ENCODE measurements at places on chromosomes 6 and 20.

DNA sequence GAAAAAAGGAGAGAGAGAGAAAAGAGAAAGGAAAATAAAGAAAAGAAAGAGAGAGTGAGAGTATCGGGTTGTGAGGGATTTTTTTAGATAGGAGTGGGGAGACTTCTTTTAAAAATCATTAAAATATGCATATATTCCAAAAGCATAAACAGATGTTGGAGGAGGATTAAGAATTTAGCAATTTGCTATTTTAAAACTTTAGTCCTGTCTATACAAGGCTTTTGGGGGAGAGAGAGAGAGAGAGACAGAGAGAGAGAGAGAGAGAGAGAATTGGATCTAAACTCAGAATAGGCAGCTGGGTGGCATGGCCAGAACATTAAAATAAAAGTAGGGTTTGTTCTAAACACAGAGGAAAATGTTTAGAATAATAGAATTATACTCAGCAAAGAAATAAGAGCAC lies 72.1 kb downstream of the SOD2 start:
- H3K27me3 ChIP-seq, result peaks cover 19% of the 10 kb centered on the region
- no peaks in the 10 kb centered on the region for H3K4me1 ChIP-seq
- H3K27ac ChIP-seq, result no peak overlapping the region
- H3K36me3 ChIP-seq, result no peaks in the 10 kb centered on the region
- H3K4me3 ChIP-seq, result no peak overlapping the region

- H3K4me3 ChIP-seq, result no peak overlapping the region
- H3K27ac ChIP-seq, result no peak overlapping the region
- no peak for DNase-seq
- no peaks in the 10 kb centered on the region for H3K4me1 ChIP-seq
- peaks cover 74% of the 10 kb centered on the region for H3K36me3 ChIP-seq
Observed at GRCh38 chr20:41100001-41100480, 37.3 kb upstream of the PLCG1 start.

- no peak overlapping the region for H3K27ac ChIP-seq
- DNase-seq, result peak; percentile 21
- H3K4me1 ChIP-seq, result peaks cover 9% of the 10 kb centered on the region
- H3K27me3 ChIP-seq, result peaks cover 5% of the 10 kb centered on the region
Observed at GRCh38 chr6:70103798-70104197, 199.1 kb downstream of the COL9A1 start.

- peak overlapping the region; percentile 100 for H3K4me3 ChIP-seq
- peaks cover 46% of the 10 kb centered on the region for H3K36me3 ChIP-seq
- H3K27ac ChIP-seq, result peak overlapping the region; percentile 99
Observed at GRCh38 chr20:49045440-49046086, 549 bp upstream of the CSE1L start.

DNA sequence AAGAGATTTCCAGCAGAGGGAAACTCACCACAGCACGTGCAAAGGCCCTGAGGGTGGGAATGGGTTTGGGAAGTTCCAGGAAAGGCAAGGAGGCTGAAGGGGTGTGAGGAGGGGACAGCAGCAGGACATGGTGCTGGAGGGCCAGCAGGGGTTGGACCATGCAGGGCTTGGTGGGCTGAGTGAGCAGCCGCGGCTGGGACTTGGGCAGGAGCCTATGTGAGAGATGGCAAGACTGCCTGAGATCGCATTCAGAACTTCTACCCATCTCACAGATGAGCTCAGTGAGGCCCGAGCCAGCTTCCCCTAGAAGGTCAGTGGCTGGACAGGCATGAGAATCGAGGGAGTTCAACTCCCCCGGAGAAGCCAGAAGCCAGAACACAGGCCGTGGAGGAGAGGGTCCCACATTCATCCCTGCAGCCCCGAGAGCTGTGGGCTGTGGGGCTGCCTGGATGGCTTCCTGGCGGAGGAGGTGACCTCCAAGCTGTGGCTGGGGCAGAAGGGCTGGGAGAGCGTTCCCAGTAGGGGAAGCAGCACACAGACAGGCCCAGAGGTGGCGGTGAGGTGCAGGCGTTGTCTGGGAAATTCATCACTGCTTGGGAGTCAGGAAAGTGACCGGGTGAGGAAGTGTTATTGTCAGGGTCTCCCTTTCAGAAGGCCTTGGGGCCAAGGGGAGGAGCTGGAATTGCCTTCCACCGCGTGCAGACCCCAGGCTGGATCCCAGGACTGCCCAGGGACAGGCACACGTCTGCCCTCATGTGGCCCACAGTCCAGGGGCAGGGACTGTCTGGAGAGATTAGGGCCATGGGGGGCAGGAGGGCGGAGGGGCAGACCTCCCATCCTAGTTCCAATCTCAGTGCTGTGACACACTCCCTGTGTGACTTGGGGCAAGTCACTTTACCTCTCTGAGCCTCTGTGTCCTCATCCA lies 103.8 kb downstream of the CEBPB start:
- DNase-seq, result no peak
- no peak overlapping the region for H3K4me3 ChIP-seq
- peaks cover 44% of the 10 kb centered on the region for H3K4me1 ChIP-seq
- peaks cover 5% of the 10 kb centered on the region for H3K36me3 ChIP-seq
- peak overlapping the region; percentile 29 for H3K27ac ChIP-seq

- H3K4me3 ChIP-seq, result no peak overlapping the region
- no peaks in the 10 kb centered on the region for H3K36me3 ChIP-seq
- H3K27ac ChIP-seq, result no peak overlapping the region
- peaks cover 9% of the 10 kb centered on the region for H3K4me1 ChIP-seq
- DNase-seq, result peak; percentile 55
- H3K27me3 ChIP-seq, result no peaks in the 10 kb centered on the region
Observed at GRCh38 chr6:100078509-100078908, 84.5 kb upstream of the MCHR2 start.

- no peaks in the 10 kb centered on the region for H3K4me1 ChIP-seq
- H3K27ac ChIP-seq, result no peak overlapping the region
- no peak overlapping the region for H3K4me3 ChIP-seq
- peaks cover 64% of the 10 kb centered on the region for H3K36me3 ChIP-seq
- no peaks in the 10 kb centered on the region for H3K27me3 ChIP-seq
Observed at GRCh38 chr6:33685411-33686224, 25.9 kb downstream of the UQCC2 start.

GRCh38 chr6:24990944-24991809 lies 55.4 kb upstream of the RIPOR2 start:
- H3K27me3 ChIP-seq, result no peaks in the 10 kb centered on the region
- H3K4me3 ChIP-seq, result no peak overlapping the region
- DNase-seq, result no peak
- H3K4me1 ChIP-seq, result peaks cover 54% of the 10 kb centered on the region
- peak overlapping the region; percentile 2 for H3K27ac ChIP-seq

DNA sequence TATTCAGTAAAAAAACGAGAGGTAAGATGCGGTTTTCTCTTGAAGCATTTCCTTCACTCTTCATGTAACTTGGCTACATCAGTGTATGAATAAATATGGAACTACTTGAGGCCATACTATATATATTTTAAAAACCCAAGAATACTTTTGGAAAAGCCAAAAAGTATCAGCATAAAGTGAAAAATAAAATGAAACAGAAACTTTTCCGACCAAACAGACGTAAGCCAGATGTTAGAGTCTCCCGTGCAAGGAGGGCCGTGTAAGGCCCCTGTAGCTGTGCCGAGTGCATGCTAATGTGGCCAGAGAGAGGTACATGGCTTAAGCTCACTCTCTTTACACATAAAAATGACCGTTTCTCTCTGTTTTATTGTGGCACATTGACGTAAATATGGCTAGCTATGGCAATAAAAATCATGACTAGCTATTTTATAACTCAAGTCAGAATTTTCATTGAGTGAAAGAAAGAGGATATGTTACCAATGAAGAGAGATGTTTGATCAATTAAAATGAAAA lies 140.1 kb upstream of the GMDS start:
- no peak overlapping the region for H3K27ac ChIP-seq
- H3K36me3 ChIP-seq, result no peaks in the 10 kb centered on the region
- H3K4me3 ChIP-seq, result no peak overlapping the region
- no peaks in the 10 kb centered on the region for H3K27me3 ChIP-seq
- no peaks in the 10 kb centered on the region for H3K4me1 ChIP-seq

DNA sequence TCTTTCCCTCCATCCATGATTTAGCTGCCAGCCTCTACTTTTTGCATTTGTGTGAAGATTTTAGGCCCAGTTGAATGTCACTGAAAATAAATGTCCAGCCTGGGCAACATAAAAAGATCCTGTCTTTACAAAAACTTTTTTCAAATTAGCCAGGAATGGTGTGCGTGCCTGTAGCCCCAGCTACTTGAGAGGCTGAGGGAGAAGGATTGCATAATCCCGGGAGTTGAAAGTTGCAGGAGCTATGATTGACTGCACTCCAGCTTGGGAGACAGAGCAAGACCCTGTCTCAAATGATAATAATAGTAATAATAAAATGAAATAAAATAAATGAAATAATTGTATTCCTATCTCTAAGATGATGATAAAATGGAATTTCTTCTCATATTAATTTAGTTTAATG lies 5.0 kb upstream of the GFOD1 start:
- H3K27ac ChIP-seq, result no peak overlapping the region
- no peaks in the 10 kb centered on the region for H3K4me1 ChIP-seq

- no peak overlapping the region for H3K4me3 ChIP-seq
- H3K27ac ChIP-seq, result no peak overlapping the region
- no peaks in the 10 kb centered on the region for H3K4me1 ChIP-seq
- DNase-seq, result no peak
- H3K27me3 ChIP-seq, result peaks cover 18% of the 10 kb centered on the region
Observed at GRCh38 chr20:24495266-24495665, 25.8 kb downstream of the SYNDIG1 start.

GRCh38 chr6:147892476-147892875 lies 384.0 kb downstream of the SAMD5 start:
- H3K27ac ChIP-seq, result no peak overlapping the region
- no peaks in the 10 kb centered on the region for H3K36me3 ChIP-seq
- H3K4me1 ChIP-seq, result no peaks in the 10 kb centered on the region
- DNase-seq, result no peak
- H3K4me3 ChIP-seq, result no peak overlapping the region

- DNase-seq, result no peak
- peaks cover 40% of the 10 kb centered on the region for H3K4me1 ChIP-seq
- H3K36me3 ChIP-seq, result peaks cover 26% of the 10 kb centered on the region
- no peak overlapping the region for H3K4me3 ChIP-seq
- H3K27me3 ChIP-seq, result no peaks in the 10 kb centered on the region
Observed at GRCh38 chr6:108671790-108672189, 111.1 kb downstream of the FOXO3 start.

DNA sequence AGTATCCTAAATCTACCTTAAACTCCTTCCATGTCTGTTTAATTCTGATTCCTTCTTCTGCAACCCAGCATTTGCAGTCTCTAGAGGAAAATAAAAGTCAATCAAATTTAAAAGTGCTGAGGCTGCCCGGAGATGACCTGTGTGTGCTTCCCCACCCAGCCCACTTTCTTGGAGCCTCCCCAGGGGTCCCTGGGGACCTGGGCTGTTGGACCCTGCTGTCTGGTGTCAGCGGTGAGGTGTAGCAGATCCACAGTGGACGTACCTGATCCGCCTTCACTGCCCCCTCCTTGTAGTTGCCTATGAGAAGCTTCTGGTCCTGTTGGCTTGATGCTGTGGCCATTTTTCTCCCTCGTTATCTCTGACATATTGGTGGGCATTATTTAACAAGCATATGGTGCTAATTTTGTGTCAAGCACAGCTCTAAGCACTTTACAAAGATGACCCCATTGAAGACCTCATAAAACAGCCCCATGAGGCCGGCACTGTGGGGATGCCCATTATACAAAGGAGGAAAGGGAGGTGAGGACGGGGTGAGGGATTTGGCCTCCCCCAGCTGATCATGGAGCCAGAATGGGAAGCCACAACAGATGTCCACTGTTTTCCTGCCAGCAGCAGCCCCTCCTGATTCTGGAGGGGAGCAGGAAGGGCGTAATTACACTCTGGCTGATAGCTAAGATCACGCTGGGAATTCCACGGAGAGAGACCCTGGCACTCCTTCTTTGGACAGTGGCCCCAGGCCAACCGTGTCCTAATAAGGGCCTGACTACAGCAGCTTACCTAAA lies 628.2 kb downstream of the CDH26 start:
- no peaks in the 10 kb centered on the region for H3K4me1 ChIP-seq
- no peak for DNase-seq
- H3K36me3 ChIP-seq, result no peaks in the 10 kb centered on the region
- H3K27me3 ChIP-seq, result no peaks in the 10 kb centered on the region
- no peak overlapping the region for H3K4me3 ChIP-seq

GRCh38 chr20:62793757-62794006 lies 2.6 kb upstream of the MRGBP start:
- peaks cover 41% of the 10 kb centered on the region for H3K4me1 ChIP-seq
- peaks cover 19% of the 10 kb centered on the region for H3K27me3 ChIP-seq
- peak overlapping the region; percentile 78 for H3K4me3 ChIP-seq
- DNase-seq, result no peak
- H3K36me3 ChIP-seq, result peaks cover 56% of the 10 kb centered on the region

DNA sequence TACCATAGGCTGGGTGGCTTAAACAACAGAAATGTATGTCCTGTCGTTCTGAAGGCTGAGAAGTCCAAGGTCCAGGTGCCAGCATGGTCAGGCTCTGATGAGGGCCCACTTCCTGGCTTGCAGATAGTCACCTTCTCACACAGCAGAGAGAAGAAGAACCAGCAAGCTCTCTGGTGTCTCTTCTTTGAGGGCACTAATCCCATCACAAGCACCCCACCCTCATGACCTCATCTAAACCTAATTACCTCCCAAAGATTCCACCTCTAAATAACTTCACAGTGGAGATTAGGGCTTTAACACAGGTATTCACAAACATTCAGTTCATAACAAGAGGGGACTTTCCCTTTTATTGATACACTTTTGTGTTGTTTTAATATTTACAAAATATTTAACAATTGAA lies 61.1 kb downstream of the RIN2 start:
- H3K4me3 ChIP-seq, result no peak overlapping the region
- H3K27me3 ChIP-seq, result no peaks in the 10 kb centered on the region
- H3K4me1 ChIP-seq, result no peaks in the 10 kb centered on the region

DNA sequence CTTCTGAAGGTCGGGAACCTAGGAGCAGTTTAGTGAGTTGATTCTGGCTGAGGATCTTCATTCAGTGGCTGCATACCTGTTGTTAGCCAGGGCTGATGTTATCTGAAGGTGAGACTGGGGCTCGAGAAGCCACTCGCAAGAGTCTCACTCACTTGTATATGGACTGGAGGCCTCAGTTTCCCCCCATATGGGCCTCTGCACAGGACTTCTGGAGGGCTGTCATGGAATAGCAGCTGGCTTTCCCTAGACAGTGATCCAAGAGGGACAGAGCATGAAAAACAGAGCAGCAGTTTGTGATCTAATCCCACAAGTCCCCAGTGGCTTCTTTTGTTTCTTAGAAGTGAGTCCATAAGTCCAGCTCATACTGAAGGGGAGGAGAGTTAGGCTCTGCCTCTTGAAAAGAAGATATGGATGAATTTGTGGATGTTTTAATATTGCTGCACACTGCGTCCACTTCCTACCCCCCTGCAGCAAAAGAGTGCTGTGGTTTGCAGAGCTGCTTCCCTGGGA lies 623.4 kb downstream of the CDH26 start:
- no peaks in the 10 kb centered on the region for H3K36me3 ChIP-seq
- no peak overlapping the region for H3K27ac ChIP-seq
- no peaks in the 10 kb centered on the region for H3K4me1 ChIP-seq
- H3K4me3 ChIP-seq, result no peak overlapping the region

- DNase-seq, result no peak
- H3K4me1 ChIP-seq, result peaks cover 24% of the 10 kb centered on the region
- no peak overlapping the region for H3K27ac ChIP-seq
- H3K27me3 ChIP-seq, result no peaks in the 10 kb centered on the region
- H3K36me3 ChIP-seq, result no peaks in the 10 kb centered on the region
- H3K4me3 ChIP-seq, result no peak overlapping the region
Observed at GRCh38 chr6:14983599-14984518, 262.0 kb upstream of the JARID2 start.

Measured in Calu3 (cell line).